Brain (organoid and tissue), 16 donors: ENCODE measurements at places on chromosomes 2 and 18. TPM values are rescaled to one million over a fixed set of nuclear protein-coding genes. Genes with fewer than 3 reads are reported as not detected.

Gene DSG1
- 0.05 TPM for polyA plus RNA-seq

Gene C1QL2
- 5.2 TPM for polyA plus RNA-seq

Gene MAP3K19
- polyA plus RNA-seq = not detected

Gene NAT8
- polyA plus RNA-seq = not detected

Gene CAVIN2
- polyA plus RNA-seq = 7.8 TPM

Gene CROCC2
- polyA plus RNA-seq = not detected

Gene KHK
- polyA plus RNA-seq = 9.2 TPM

Gene LONRF2
- polyA plus RNA-seq = 5.4 TPM

Gene ST8SIA3
- polyA plus RNA-seq = 38.4 TPM

Gene MEIS1
- polyA plus RNA-seq = 3.5 TPM

Gene SCN7A
- 0.08 TPM for polyA plus RNA-seq

Gene COL3A1
- 13.5 TPM for polyA plus RNA-seq

Gene RGPD5
- polyA plus RNA-seq = 2.5 TPM

Gene MBD1
- 50.2 TPM for polyA plus RNA-seq

Gene ANO7
- 1.3 TPM for polyA plus RNA-seq

Gene LIMS4
- not detected for polyA plus RNA-seq

Gene EHD3
- polyA plus RNA-seq = 14.9 TPM

Gene C2orf78
- polyA plus RNA-seq = not detected

Gene NT5C1B
- polyA plus RNA-seq = not detected

Gene C2orf80
- 3.3 TPM for polyA plus RNA-seq

Gene CASP10
- 1.1 TPM for polyA plus RNA-seq

Gene PLB1
- 0.64 TPM for polyA plus RNA-seq

Gene ERFE
- polyA plus RNA-seq = 34.0 TPM

Gene STPG4
- polyA plus RNA-seq = not detected

Gene GPAT2
- polyA plus RNA-seq = 1.5 TPM

Gene NYAP2
- 0.20 TPM for polyA plus RNA-seq

Gene CRYGC
- polyA plus RNA-seq = not detected

Gene XDH
- not detected for polyA plus RNA-seq

Gene SOWAHC
- 3.0 TPM for polyA plus RNA-seq

Gene MC5R
- not detected for polyA plus RNA-seq

Gene NEB
- polyA plus RNA-seq = 8.4 TPM

Gene FLACC1
- not detected for polyA plus RNA-seq

Gene SERPINB4
- polyA plus RNA-seq = not detected

Gene CNGA3
- 10.8 TPM for polyA plus RNA-seq

Gene CAPN13
- 1.7 TPM for polyA plus RNA-seq

Gene LHCGR
- polyA plus RNA-seq = not detected

Gene MERTK
- polyA plus RNA-seq = 6.3 TPM

Gene SNTG2
- 1.9 TPM for polyA plus RNA-seq

Gene ONECUT2
- polyA plus RNA-seq = 2.1 TPM

Gene RNF125
- polyA plus RNA-seq = 1.2 TPM

Gene SLC8A1
- polyA plus RNA-seq = 7.6 TPM

Gene VAMP8
- polyA plus RNA-seq = 14.1 TPM

Gene UGT1A4
- not detected for polyA plus RNA-seq
